Cortex of kidney (tissue), 1 donor: ENCODE measurements at places on chromosomes 11 and 22.

- DNase-seq = no peak
These were observed 56.0 kb downstream of the COPB1 start for GRCh38 chr11:14443638-14444037.

DNA sequence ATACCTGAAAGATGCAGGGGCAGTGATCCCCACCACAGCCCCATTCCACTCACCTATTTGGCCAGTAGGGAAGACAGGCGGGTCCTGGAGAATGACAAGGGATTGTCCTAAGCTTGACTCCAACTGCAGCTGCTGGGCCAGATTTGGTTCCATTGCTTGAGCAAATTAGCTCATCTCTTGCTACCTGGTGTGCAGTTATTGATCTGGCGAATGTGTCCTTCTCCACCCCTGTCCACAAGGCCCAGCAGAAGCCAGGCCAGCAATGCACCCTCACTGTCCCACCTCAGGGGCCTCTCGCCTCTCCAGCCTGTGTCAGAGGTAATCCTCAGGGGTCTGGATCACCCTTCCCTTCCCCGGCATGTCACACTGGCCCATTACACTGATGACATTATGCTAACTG is 23.3 kb downstream of the TSPAN32 start:
- no peak for DNase-seq

DNA sequence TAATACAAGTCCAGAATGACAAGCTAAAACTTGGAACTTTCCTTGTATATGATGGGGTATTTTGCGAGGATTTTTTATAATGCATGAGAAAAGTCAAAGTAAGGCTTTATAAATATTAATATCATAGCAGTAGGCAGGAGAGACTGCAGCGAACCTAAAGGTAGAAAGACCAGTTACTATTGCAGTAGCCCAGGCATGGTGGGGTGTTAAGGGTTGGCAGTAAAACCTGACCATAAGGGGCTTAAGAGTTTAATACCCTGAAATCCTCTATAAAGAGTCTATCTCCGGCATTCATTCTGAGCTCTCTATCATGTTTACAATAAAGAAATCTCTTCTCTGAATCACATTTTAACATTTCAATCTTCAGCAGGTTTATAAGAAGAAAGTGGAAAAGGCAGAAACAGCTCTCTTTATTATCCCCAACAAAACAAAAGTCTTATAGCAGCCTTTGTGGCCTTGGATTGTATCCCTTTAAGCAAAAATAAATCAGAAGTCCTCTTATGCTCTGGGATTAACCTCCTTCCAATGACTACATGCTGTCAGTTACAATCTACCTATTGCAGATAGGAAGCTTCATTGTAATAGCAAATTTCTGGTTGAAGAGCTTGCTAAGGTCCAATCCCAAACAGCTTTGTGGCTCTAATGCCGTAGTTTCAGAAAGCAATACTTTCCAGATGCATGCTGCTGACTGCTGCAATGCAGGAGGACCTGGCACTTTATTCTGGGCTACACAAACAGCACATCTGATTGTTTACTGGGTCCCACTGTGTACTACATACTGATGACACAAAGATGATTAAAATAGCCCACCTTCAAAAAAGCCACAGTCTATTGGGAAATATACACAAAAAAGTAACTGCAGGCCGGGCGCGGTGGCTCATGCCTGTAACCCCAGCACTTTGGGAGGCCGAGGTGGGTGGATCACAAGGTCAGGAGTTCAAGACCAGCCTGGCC is 45.8 kb downstream of the SIK3 start:
- DNase-seq = no peak

DNA sequence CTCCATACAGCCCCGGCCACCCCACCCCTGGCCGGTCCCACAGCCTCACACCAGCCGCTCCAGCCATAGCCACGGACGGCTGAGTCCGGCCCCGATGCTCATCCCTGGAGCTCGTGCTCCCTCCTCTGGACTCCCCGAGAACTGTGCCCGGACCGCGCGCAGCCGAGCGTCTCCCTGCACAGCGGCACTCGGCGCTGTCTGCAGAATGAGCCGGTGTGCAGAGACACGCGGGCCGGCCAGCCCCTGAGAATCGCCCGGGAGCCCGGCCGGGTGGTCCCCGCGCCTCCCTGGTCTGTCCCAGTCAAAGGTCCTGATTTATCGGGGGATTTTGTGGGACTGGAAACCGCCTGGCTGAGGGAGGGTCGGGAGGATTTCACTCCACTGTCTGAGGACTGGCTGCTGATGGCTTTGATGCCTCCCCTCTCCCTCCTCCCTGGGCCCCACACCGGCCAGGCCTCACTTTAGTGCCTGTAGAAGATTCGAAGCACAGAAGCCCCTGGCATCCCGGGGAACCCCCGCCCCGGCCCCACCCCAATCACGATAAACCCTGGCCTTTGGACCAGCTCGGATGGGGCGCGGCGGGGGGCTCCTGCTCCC is 102.7 kb downstream of the BRD1 start:
- DNase-seq = no peak

- no peak for DNase-seq
These were observed 729.0 kb downstream of the FAM181B start for GRCh38 chr11:82004537-82005213.

DNA sequence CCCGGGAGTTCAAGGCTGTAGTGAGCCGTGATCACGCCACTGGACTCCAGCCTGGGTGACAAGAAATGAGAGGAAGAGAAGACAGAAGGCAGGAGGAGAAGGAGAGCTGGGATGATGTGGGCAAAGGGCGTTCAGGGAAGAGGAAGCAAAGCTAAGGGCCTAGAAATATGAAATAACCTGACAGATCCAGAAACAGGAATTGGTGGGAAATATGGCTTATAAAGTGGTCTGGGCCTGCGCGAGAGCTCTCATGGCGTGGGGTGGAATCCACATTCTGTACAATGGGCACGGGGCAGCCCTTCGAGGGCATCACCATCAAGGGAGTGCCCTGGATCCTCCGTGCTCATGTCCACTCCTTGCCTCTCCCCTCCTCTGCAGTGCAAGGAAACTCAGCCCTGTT is 46.8 kb upstream of the RASSF10 start:
- no peak for DNase-seq

DNA sequence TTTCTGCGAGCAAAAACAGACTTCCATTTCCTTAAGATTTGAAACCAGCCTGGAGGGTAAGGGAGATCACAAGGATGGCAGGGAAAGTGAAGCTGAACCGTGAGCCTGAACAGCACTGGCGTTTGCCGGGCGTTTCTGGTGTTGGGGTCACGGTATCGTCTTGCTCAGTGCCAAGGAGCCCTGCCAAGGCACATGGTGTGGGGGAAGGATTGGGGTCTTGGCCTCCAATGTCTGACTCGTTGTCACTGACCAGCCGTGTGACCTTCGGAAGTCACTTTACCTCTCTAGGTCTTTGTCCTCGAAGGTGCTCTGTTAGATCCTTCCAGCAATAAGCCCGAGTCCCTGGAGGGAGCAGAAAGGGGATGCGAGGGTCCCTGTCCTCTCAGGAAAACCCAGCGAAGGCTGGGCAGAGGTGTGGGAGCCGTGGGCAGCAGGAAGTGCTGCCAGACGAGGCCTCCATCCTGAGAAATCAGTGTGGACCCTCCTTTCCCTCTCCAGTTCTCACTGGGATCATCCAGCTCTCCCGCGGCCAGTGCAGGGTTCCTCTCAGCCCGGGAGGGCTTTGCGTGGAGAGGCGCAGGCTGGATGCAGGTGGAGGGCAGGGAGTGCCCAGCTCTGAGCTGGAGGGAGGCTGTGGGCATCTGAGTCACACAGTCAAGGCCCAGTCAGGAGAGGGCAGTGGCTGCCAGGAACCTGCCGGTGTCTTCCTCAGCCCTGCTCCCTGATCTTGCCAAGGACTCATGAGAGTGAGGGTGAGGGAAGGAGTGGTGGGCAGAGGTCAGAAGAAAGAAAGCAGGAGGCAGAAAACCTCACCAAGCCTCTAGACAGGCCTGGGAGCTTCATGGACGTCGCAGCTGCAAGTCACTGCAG is 18.9 kb downstream of the TOM1 start:
- DNase-seq = no peak

DNA sequence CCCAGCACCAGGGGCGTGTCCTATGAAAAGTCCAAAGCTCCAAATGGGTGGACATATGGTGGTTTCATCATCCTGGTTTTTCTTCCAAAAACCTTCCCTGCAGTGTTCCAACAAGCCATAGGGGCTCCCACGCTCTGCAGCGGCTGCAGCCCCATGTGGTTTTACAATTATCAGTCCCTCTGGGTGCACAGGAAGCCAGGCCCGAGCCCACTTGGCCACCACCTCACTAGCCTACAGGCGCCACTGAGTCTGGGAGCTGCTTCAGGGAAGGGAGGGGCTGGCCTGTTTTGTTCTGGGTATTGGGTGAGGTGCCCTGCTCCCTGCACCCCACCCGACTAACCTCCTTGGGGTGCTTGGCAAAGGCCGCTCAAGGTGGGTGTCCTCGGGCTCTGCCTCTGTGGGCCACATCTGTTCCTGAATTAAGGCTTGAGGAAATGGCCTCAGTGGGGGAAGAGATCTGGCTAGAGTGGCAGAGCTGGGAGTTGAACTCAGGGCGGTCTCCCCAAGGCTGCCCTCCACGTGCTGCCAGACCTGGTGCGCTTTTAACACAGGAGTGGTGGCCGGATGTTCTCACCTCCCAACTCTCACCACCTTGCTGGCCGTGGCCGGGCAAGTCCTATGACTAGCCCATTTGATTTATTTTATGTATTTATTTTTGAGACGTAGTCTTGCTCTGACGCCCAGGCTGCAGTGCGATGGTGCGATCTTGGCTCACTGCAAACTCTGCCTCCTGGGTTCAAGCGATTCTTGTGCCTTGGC is 5.3 kb upstream of the CDC42BPG start:
- no peak for DNase-seq

GRCh38 chr22:40588726-40589125 is 47.8 kb downstream of the MRTFA start:
- DNase-seq = no peak

- no peak for DNase-seq
These were observed 30.6 kb downstream of the LMO1 start for GRCh38 chr11:8232849-8233606.

GRCh38 chr22:40403141-40403540 is 32.7 kb downstream of the SGSM3 start:
- no peak for DNase-seq

GRCh38 chr11:13760115-13760514 is 91.6 kb downstream of the FAR1 start:
- no peak for DNase-seq

DNA sequence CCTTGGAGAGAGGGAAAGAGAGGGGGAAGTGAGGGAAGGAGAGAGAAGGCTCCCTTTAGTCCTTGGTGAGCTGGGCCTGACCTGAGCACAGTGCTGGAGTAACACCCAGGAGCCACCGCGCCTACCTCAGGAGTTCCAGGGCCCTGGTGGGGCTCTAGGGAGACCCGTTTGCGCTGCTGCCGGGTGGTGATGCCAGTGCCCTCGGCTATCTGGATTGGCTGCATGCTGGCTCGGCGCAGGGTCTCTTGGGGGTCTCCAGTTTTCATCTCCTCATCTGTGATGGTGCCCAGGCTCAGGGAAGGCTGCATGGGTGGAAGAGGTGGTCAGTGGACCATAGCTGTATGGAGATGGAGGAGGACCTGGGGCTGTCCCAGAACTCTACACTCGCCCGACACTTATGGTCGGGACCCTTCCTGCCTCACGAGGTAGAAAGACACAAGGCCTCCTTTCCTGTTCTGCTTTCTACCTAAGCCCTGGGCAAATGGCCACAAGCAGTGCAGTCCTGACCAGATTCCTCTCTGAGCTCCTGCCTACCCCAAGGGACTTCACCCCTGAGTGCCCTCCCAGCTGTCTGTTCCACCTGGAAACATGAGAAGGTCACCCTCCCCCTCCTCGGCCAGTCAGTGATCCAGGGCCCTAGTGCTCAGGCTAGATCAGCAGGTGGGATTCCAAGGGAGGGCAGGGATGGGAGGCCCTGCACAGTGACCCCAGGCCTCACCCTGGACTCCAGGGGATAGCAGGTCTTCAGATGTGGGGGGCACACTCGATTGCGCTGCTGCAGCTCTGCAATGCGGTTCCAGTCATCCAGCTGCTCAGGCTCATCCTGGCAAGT is 6.0 kb downstream of the IL18BP start:
- DNase-seq = no peak

GRCh38 chr22:46996595-46997310 is 234.3 kb downstream of the TBC1D22A start:
- DNase-seq = no peak

GRCh38 chr22:25759825-25760231 is 17.8 kb downstream of the MYO18B start:
- no peak for DNase-seq

DNA sequence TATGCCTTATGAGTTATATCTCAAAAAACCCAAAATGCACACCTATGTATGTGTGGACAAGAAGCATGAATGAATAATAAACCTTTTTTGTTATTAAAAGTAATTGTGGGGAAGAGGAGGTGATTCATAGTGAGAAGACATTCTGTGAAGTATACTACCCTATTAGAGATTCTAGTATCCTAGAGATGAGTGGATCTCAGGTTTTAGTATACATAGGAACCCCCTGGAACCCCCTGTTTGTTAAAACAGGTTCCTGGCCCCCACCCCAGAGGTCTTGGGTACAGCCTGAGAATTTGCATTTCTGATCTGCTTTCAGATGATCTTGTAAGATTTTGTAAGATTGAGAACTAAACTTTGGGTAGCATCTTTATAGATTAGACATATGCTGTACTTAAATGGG is 17.5 kb downstream of the NUCB2 start:
- no peak for DNase-seq

GRCh38 chr11:11071486-11071885 is 213.6 kb upstream of the ZBED5 start:
- DNase-seq = no peak

- DNase-seq = no peak
These were observed 3.6 kb downstream of the CD44 start for GRCh38 chr11:35142481-35143075.

DNA sequence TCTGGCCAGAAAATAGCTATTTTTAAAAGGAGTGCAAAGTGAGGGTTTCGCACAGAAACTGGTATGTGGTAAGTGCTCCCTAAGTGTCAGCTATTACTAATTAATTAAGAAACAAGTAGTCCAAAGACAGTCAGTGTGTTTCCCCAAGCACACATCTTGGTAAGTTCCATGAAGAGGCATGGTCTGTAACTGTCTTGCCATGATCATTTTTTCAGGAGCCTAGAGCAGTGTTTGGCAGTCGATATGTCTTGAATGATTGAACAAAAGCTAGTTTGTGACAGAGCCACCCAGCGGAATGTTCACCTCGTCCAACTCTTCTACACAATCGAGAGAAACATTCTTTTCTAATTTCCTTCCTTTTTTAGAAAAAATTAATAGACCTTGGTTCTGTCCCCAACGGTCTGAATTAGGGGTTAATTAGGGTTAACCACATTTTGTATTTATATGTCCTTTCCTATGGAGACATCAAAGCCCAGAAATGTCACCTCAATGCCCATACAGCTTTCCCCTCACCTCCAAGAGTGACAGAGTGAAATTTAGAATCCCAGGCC is 57.6 kb upstream of the FTH1 start:
- DNase-seq = no peak

DNA sequence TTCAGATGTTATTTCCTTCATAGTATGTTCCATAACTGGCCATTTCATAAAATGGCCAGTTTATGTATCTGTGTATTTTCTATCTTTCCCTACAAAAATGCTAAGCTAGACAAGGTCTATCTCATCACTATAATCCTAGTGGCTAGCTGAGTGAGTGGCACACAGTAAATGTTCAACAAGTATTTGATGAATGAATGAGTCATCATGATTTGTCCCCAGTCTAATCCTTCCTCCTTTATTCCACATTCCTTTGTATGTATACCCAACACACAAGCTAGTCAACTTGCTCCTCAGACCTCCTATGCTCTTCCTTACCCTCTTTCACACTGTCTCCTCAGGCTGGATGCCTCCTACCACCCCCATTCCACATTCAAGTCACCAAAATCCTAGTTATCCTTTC is 12.5 kb downstream of the APLNR start:
- DNase-seq = no peak
